ENCODE measurements at places on chromosomes 1 and 21.

- DNase-seq, result no peak
Measured at GRCh38 chr1:183674339-183674738, 21.2 kb upstream of the APOBEC4 start.

DNA sequence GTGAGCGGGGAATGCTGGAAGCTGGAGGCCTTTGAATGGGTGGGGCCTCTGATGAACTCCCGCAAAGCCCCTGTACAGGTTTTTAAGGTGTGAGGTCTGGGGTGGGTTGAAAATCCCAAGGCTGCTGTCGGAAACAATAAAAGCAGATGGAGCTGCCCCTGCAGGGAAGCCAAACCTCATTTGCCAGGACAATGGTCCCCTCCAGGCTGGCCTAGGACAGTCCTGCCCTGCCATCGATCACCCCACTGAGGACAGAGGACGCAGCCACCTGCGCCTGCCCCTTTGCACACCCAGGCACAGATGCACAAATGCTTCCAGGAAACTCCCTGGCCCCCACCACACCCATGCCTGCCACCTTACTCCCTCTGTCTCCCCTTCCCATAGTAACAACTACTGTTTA is 4.4 kb downstream of the DRAXIN start:
- DNase-seq, result no peak

DNA sequence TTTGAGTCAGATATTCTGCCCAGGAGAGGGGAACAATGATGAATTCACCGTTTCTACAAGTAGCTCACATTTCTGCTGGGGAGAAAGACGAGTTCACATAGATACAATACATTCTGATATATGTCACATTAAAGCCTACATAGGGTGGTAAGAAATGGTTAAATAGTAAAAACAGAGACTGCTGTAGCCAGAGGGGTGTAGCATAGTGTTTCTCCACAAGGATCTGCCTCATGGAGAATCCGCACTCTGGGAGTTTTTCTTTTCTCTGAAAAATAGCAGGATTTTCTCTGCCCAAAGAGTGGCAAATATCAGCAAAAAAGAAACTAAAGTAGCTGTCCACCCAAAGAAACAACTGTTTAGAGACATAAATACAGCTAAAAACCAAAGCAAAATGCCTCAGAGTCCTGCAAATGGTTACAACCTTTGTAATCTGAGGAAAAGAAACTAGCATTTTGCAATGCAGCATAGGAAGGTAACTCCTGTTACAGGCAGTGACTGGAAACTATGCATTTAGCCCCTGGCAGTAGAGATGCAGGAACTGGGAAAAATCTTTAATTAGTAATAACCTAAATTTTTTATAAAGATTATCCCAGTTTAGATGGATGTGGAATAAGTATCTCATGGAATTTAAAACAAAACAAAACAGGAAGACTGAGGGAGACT is 1126.7 kb upstream of the ADGRL2 start:
- DNase-seq, result no peak

- no peak for DNase-seq
Measured at GRCh38 chr1:75710832-75711231, 13.7 kb upstream of the ACADM start.

GRCh38 chr21:23394458-23394857 is 2212.8 kb downstream of the MRPL39 start:
- DNase-seq, result peak; percentile 17

DNA sequence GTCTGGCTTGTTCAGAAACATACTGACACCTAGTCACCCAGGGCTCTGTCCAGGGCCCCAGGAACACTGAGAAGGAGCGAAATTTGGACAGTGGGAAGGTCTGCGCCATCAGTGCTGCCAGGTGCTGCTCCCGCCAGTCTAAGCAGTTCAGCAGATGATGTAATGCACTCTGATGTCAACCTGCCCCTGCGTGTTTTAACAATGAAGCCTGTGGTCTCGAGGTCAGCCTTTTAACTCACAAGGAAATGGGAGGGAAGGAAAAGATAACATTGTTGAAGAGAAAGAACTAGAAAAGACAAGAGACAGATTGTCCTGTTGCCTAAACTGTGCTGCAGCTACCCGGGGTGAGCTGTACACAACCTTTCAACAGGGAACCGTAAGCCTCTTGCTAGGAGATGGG is 126.6 kb upstream of the IFFO2 start:
- no peak for DNase-seq

DNA sequence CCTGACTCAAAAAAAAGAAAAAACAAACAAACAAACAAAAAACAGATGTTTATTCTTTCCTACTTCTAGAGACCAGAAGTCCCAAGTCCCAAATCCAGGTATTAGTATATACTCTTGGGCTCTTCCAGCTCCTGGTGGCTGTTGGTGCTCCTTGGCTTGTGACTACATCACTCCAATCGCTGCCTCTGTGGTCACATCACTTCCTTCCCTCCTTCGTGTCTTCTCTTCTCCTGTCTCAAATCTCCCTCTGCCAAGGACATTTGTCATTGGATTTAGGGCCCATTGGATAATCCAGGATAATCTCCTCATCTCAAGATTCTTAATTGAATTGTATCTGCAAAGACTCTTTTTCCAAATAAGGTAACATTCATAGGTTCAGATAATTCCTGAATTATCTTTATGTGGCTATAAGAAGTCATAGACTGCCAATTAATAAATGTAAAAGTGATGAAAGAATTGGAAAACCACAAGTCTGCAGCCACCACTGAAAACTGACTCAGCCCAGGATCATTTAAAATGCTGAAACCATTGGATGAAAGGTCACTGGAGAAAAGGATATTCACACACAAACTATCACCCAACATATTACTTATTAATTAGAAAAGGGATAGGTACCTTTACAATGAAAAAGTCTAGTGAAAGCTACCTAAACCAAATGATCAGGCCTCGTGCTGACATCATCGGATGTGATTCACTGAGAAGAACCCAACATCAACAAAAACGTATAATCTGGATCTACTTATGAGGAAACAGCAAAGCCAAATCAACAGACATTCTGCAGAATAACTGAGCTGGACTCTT is 67.1 kb downstream of the ZNF281 start:
- peak; percentile 57 for DNase-seq

GRCh38 chr1:119147661-119148090 is 7.2 kb upstream of the WARS2 start:
- DNase-seq, result no peak

DNA sequence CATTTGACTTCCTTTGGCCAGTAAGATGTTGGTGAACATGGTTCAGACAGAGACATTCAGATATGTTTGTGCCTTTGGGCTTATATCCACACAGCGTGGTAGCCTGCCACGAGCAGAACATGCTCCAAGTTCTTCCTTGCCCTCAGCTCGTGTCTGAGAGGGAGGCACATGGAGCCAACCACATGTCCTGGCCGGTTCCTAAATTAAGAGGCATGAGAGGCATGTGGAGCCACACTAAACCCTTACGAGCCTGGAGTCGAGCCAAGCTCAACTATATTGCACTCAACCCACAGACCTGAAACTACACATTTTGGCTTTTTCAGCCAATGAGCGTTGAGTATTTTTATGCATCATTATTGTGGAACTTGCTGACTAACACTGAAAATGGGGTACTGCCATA is 133.7 kb upstream of the KCNK1 start:
- DNase-seq, result no peak

DNA sequence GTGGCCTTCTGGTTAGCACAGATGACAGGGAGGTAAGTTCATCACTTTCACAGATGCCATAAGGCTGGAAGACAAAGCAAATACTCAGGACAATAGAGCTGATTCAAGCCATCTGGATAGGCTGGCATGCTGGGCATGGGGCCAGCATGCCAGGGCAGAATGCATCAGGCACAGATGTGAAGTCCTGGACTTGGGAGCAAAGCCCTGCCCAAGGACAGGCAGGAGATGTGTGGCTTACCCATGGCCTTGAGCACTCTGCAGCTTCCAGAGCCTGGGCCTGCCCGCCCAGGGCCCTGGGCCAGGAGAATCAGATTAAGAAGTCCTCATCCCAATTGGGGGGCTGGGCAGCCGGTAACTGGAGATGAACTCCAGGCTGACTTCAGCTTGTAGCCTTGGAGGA is 135.7 kb upstream of the ZC3H12A start:
- no peak for DNase-seq

DNA sequence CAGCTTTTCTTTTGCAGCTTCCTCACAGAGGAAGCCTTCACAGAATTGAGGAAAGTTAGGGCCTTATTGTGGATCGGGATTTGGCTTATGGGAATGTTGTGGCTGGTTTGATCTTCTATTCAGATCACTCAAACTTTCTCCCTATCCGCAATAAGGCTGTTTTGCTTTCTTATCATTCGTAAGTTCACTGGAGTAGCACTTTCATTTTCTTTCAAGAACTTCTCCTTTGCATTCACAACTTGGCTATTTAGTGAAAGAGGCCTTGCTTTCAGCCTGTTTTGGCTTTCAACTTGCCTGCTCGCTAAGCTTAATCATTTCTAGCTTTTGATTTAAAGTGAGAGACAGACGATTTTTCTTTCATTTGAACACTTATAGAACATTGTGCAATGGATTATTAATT is 181.9 kb upstream of the B3GALT2 start:
- DNase-seq, result no peak

All from ELR (cell line).